ENCODE measurements at places on chromosomes 5 and 9. TPM values are rescaled to one million over a fixed set of nuclear protein-coding genes. Genes with fewer than 3 reads are reported as not detected.

- DNase-seq = no peak
These were observed 5.4 kb downstream of the SPINK4 start for GRCh38 chr9:33245341-33245740.

DNA sequence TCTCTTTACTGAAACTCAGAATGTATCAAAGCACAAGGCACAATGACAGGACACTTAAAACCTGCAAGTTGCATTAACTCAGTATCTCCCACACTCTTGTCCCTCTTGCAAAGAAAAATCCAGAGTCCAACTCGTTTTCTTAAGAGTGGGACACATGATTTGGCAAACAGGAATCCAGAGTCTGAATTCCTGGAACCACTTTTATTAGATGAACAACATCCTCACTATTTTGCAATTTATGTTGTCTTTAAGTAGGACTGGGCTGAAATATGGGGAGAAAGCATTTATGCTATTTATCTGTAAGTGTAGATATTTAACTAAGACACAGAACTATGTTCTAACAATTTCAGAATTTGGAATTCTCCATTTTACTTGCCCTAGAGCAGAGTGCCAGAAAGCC is 69.1 kb downstream of the ABCA1 start:
- DNase-seq = no peak

DNA sequence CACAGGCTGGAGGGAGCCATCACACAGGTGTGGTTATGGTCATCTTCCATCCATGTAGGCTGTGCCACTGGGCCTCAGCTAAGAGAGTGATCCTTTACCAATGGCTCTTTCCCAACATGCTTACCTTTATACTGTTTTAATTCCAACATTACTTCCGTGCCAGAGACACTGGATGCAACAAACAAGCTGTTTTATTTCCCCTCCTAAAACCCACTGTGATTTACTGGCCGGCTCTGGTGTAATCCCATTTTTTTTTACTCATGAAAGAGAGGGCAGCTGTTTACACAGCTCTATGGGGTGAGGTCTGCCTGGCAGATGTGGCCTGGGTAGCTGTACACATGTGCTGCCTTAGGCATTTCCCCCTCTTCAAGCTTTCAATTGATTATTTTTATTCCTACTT is 58.5 kb downstream of the MACROH2A1 start:
- DNase-seq = no peak

GRCh38 chr5:107135391-107135790 is 535.3 kb downstream of the EFNA5 start:
- no peak for DNase-seq

Gene SLCO6A1
- not detected for total RNA-seq

Gene PRUNE2
- 43.5 TPM for total RNA-seq
